ENCODE measurements at places on chromosomes 1 and 21.

- peak; percentile 3 for DNase-seq
Measured at GRCh38 chr1:44811234-44811633, 2.9 kb downstream of the BTBD19 start.

- no peak for DNase-seq
Measured at GRCh38 chr1:56132520-56132919, 446.8 kb downstream of the PLPP3 start.

DNA sequence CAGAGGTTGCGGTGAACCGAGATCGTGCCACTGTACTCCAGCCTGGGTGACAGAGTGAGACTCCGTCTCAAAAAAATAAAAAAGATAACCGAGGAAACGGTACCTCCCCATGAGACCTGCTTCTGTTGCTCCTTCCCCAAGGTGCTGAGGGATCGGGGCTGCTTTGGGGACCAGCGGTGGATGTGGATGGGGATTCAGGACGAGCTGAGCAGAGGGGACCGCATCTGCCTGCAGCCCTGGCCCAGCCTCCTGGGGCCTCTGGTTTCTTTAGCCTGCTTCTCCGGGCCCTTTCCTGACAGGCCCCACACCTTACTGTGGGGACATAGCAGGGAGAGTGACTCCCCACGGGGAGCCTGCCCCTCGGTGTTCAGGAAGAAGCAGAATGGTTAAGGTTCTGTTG is 17.1 kb downstream of the SLC66A1 start:
- DNase-seq = no peak

DNA sequence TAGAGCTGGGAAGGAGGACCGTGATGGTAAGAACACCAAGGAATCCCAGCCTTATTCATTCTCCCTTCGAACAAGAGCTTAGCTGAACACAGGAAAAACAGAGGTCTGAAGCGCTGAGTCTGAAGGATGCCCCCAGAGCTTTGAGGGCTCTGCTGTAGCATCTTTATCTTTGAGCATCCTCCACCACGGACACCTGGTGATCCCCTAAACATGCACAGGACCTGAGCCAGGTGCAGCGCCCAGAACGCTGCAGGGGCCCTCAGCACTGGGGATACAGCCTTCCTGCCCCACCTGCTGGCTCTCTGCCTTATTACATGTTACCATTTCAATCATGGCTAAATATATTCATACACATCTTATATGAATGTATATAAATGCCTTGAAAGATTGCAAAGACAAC is 7.7 kb upstream of the GPATCH4 start:
- DNase-seq = no peak

DNA sequence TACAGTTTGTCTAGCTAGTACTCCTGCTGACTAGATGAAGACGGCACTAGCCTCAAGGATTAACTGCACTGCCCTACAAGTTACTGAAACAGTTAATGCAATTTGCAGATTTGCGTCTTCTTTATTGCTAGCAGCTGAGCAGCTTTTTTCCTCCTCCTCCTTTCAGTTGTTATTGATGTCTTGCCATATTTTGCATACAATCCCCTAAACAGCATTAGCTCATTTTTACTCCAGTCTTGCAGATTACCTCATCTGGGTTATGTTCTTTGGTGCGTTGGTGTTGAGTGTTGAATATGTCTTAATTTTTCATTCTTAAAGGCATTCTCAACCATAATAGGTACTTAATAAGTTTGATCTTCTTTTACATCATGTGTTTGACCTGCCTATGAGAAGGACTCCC is 363.4 kb upstream of the LYPLAL1 start:
- DNase-seq = no peak

DNA sequence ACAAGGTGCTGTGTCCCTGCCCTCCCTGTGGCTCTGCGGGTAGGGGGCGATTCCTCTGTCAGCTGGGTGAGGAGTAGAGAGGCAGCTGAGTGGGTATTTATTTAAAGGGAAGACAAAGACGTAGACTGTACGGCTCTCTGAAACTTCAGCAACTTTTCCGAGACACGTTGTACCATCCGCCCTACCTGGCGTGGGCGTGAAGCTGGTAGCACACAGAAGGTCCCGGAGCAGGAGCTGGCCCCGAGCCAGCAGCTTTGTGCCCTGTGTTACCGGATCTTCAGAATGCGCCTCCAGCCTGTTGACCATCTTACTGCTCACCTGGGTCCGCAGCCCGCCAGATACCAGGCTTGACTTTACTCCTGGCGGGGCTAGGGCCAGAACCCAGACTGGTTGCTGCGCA is 34.9 kb downstream of the PRKCZ start:
- no peak for DNase-seq

DNA sequence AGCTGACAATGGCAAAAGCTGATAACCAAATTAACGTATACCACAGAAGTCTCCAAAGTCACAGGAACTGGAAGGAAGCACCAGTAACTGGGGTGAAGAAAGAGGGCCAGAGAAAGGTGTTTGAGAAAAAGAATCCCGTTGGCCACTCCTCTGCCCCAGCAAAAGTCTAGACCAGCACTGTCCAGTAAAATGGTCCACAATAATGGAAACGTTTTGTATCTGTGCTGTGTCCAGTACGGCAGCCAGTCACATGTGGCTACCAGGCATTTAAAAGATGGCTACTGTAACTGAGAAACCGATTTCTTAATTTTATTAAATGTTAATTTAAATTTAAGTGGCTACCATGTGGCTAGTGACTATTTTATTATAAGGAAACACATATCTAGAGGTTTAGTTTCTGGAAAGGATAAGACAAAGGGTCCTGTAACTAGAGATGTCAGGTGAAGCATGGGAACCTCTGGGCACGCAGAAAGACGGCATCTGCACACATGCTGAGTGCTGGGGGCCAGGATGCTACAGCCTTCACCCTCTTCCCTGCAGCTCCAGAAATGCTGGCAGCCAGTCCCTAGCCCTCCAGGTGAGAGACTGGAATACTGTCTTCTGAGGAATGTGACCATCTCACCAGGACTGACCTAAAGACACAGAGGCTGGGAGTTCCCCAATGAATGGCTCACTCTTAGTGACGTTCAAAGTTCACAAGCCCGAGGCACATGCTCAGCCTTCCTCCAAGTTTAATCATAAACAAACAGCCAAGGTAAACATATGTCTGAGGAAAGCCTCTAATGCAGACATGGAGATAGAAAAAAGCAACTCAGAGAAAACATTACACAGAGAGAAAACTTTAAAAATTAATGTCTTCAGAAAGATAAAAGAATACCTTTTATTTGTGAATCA is 50.7 kb downstream of the JAK1 start:
- peak; percentile 37 for DNase-seq

GRCh38 chr1:63929106-63929478 is 155.3 kb downstream of the ROR1 start:
- no peak for DNase-seq

GRCh38 chr1:153796786-153797659 is 21.8 kb downstream of the SLC27A3 start:
- peak; percentile 95 for DNase-seq

DNA sequence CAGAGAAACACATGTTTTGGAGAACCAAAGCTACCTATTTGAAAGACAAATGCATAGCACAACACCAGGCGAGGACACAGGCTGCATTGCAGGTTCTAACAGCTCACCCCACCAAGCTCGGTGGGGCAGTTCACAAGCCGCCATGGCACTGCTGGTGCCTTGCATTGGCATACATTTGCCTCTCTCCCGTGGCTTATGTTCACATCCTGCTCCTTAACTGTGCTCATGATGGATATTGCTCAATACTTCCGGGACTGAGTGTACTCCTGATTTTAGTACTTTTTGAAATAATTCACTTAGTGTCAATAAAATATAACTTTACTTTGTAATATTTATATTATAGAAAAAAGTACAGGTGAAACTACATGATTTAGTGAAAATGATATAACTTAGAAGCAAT is 1187.4 kb upstream of the NCAM2 start:
- no peak for DNase-seq

GRCh38 chr1:201480231-201481003 is 11.4 kb upstream of the PHLDA3 start:
- DNase-seq = peak; percentile 94

DNA sequence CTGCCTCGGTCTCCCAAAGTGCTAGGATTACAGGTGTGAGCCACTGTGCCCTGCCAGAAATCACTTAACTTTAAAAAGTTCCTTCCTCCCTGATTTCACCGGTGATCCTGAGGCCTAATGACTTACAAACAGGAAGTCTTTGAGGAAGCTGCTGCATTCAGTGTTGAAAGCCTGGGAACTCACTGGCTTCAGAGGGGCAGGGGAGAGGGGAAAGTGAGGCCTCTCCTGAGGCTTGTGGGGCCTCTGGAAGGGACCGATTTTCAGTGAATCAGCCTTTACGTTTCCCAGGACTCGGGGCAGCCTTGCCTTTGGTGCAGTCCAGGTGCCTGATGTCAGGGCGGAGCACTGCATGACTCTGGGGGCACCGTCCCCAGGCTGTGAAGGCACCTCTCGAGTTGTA is 30.1 kb upstream of the ARHGEF10L start:
- DNase-seq = no peak

DNA sequence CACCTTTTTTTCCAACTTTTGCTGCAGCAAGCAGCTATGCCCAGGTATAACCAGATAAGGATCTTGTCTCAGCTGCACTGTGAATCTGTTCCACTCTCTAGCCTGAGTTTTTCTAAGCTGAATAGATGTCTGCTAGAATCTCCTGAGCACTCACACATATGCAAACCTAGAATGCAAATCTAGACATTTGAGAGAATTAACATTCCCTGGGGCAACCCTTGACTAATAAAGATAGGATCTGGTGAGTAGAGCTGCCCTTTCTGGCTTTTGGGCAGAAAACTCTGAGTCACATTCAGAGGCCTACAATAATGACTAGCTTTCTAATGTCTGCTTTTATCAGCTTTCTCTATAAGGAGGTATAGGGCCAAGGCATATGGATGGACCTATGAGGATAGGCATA is 61.4 kb upstream of the BARHL2 start:
- no peak for DNase-seq

- DNase-seq = no peak
Measured at GRCh38 chr1:207565546-207566468, 69.8 kb downstream of the CR1 start.

DNA sequence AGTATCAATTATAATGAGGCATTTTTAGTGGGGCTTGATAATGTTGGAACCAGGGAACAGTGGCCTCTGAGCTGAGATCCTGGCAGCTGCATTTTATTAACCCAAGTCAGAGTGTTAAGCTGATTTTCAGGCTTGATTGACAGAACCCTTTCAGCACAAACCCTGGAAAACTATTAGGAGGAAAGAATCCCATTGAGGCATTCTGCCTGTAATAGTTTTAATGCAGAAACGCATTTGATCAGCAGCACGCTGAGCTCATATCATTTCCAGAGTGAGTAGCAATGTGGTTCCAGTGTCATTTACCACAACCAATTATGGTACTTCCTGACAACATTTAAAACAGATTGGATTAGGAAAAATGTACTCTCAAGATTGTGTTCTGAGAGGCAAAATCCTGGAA is 78.3 kb upstream of the BARHL2 start:
- no peak for DNase-seq

DNA sequence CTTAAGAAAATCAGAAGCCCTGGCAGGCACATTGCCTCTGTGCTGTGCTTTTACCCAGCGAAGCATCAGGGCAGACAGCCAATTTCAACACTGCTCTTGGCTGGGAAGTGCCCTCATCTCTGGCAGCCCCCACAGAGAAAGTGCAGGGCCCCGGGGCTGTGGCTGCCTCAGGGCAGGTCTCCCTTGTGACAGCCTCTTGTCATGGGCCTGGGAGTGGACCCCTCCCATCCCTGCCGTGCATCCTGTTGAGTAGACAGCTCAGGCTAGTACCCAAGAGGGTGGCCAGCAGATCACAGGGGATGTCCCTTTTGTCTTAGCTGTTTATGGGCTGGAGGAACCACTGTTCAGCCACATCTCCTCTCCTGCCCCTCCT is 23.3 kb downstream of the TTC34 start:
- no peak for DNase-seq

GRCh38 chr1:43731867-43732531 is 24.7 kb downstream of the ST3GAL3 start:
- DNase-seq = no peak

GRCh38 chr1:198462365-198463019 is 78.0 kb downstream of the ATP6V1G3 start:
- DNase-seq = no peak

GRCh38 chr1:232650845-232651244 is 20.9 kb upstream of the SIPA1L2 start:
- no peak for DNase-seq

- no peak for DNase-seq
Measured at GRCh38 chr1:155294520-155295182, 6.6 kb downstream of the PKLR start.

- DNase-seq = peak; percentile 92
Measured at GRCh38 chr1:43227143-43227764, 42.5 kb upstream of the TMEM125 start.

GRCh38 chr1:55503663-55504305 is 288.6 kb upstream of the USP24 start:
- no peak for DNase-seq

- DNase-seq = no peak
Measured at GRCh38 chr1:188224263-188224662, 1395.5 kb downstream of the PLA2G4A start.

- peak; percentile 14 for DNase-seq
Measured at GRCh38 chr1:147720557-147720956, 39.8 kb downstream of the GJA5 start.

- DNase-seq = no peak
Measured at GRCh38 chr1:233490488-233490887, 123.4 kb upstream of the KCNK1 start.

GRCh38 chr1:208045463-208046260 is 134.7 kb upstream of the CD34 start:
- DNase-seq = no peak

DNA sequence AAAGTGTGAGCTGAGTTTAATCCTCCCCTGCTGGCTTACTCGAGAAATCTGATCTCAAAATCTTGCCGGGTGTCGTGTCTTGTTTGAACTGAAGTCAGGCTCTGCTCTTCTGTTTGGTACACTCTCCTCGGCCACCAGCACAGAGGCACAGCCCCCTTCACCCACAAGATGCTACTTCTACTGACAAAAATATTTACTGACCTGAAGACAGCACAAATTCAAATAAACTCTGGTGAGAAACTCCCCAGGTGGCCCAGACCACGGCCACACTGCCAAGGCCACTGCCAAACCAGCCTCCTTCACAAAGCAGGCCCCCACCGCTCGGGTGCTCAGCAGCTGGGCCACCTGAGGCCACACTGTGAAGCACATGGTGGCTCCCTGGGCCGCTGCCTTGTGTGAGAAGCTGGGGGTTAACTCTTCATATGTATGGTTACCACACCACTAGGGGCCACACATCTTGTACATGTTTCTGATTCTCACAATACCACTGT is 80.6 kb downstream of the TGFBR3 start:
- no peak for DNase-seq

- no peak for DNase-seq
Measured at GRCh38 chr1:223216531-223217205, 73.6 kb upstream of the TLR5 start.

GRCh38 chr1:184825571-184825970 is 70.9 kb upstream of the EDEM3 start:
- DNase-seq = no peak

- no peak for DNase-seq
Measured at GRCh38 chr1:155014709-155015508, 12.3 kb downstream of the ZBTB7B start.

DNA sequence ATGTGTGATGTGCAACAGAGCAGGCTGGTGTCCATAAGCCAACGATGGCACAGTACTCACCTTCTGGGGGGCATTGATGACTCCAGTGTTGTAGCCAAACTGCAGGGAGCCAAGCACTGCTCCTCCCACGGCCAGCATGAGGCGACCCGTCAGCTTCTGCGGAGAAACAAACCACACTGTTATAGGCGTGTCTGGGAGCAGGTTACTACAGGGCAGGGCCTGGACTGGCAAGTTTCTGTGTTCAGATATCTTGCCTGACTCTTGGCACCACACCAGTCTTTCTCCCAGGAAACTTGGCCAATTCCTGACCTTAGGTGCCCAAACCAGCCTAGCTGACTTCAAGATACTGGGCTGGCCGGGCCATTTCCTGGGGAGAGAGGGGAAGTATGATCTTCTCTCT is 15.5 kb downstream of the SLC2A1 start:
- peak; percentile 93 for DNase-seq
